HL-60 (cell line): ENCODE measurements at places on chromosomes 12 and 14.
A peak's percentile ranks its signal among the peaks of the same experiment; 100 is the strongest.

- peak; percentile 72 for DNase-seq
These were observed 25.2 kb downstream of the KRT8 start for GRCh38 chr12:52879394-52880351.

DNA sequence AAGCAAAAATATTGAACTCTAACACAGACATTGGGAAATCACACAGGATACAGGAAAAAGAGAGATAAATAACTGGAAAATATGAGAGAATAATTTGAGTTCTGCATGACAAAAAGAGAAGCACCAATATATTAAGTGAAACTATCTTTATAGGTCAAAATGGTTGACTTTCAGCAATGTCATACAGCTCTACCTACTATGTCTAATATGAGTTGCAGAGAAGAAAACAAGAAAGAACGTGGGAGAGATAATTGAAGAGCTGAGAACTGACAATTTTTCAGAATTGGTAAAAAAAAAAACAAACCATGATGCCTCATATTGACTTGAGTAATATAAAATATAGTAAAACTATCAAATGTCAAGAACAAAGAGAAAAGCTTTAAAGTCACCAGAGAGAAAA lies 221.7 kb downstream of the BCL11B start:
- DNase-seq = no peak

DNA sequence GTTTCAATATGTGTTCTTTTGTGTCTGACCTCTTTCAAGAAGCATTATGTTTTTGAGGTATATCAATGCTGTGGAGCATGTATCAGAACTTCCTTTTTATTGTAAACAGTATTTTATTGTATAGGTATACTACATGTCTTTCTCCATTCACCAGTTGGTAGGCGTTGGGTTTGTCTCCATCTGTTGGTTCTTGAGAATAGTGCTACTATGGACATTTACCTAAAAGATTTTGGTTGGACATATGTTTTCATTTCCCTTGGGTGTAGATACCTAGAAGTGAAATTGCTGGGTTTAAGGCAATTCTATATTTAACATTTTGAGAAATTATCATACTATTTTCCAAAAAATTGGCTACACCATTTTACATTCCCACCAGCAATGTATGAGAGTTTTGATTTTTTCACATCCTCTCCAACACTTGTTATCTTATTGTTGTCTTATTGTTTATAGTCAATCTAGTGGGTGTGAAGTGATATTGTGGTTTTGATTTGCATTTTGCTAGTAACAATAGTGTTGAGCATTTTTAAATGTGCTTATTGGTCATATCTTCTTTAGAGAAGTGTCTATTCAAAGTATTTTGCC lies 409.2 kb downstream of the IPO8 start:
- no peak for DNase-seq

DNA sequence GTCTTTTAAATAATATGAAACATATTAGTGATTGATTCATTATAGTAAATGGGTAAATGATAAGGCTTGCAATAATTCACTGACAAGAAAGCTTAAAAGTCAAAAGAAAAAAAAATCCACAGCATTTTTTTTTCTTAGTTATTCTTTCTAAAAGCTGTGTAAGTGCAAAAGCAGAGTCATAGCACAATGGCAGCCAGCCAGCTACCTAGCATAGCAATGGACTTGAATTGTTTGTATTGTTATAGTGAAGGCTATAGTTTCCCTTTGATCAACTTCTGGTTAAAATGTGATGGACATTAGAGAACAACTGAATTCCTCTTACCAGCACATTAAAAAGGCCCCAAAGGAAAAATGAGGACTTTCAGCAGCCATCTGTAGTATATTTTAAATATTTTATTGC lies 232.1 kb downstream of the NAV3 start:
- peak; percentile 4 for DNase-seq

DNA sequence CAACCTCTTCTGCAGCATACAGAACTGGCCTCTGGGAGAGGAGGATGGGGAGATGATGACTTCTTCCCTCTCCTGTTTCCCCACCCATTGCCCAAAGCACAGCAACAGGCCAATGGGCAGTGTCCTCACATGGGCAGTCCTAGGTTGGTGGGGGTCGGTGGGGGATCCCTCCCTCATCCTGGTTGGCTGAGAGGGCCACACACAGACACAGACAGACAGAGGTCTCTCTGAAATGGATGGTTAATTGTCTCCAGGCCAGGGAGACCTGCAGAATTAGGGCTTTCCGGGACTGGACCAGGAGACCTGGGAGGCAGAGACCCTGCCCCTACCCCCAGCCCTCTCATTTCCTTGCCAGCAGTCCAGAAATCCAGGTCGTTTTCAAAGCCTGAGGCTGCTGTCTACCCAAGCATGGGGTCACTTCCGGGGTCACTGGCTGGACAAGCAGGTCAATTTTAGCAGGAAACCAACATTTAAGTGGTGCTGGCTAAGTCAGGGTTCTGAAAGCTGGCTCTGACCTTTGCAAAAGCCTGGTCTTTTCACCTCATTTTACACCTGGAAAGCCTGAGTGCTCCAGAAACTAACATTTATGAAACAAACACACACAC lies 48.6 kb upstream of the TBX3 start:
- no peak for DNase-seq

DNA sequence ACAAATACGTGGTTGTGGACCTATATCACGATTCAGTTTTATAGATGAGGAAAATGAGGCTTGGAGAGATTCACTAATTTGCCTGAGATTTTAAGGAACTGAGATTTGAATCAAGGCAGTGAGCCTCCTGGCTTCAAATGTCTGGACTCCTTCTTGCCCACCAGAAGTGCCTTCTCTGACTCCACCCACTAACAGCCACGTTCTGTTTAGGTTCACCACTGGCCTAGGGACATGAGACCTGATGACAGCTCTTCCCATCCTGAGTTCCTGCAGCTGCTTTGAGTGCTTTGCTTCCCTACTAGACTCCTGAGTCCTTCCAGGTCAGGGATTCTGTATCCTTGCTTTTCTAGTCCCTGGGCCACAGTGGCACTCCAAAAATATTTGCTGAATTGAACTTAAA lies 57.1 kb downstream of the PLBD1 start:
- no peak for DNase-seq

DNA sequence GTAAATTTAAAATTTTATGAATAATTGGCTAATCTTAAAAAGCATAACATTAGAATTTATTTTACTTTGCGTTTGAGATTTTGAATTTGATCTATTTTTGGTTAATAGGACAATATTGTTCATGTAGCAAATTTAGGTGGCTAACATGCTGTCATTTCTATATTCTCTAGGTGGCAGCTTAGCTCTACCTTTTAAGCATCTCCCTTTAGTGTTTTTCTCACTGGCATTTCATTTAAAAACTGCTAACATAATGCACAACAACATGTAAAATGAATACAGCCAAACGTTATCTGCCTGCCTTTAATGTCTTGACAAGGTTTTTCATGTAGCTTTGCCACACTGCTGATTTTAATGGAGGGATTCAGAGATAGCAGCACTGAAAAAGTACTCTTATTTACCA lies 272.4 kb upstream of the FBXO33 start:
- DNase-seq = no peak
